ENCODE measurements at places on chromosomes 5 and 9. TPM values are rescaled to one million over a fixed set of nuclear protein-coding genes. Genes with fewer than 3 reads are reported as not detected.

GRCh38 chr9:137685741-137686420 lies 67.1 kb downstream of the EHMT1 start:
- H3K27me3 ChIP-seq, result no peaks in the 10 kb centered on the region
- no peaks in the 10 kb centered on the region for H3K4me1 ChIP-seq
- DNase-seq, result no peak
- H3K36me3 ChIP-seq, result no peaks in the 10 kb centered on the region
- no peak overlapping the region for H3K4me3 ChIP-seq
- no peak overlapping the region for H3K27ac ChIP-seq

- no peak overlapping the region for H3K4me3 ChIP-seq
- no peaks in the 10 kb centered on the region for H3K36me3 ChIP-seq
- no peaks in the 10 kb centered on the region for H3K27me3 ChIP-seq
- H3K27ac ChIP-seq, result no peak overlapping the region
- no peaks in the 10 kb centered on the region for H3K4me1 ChIP-seq
Measured at GRCh38 chr9:121009650-121010049, 40.4 kb downstream of the C5 start.

DNA sequence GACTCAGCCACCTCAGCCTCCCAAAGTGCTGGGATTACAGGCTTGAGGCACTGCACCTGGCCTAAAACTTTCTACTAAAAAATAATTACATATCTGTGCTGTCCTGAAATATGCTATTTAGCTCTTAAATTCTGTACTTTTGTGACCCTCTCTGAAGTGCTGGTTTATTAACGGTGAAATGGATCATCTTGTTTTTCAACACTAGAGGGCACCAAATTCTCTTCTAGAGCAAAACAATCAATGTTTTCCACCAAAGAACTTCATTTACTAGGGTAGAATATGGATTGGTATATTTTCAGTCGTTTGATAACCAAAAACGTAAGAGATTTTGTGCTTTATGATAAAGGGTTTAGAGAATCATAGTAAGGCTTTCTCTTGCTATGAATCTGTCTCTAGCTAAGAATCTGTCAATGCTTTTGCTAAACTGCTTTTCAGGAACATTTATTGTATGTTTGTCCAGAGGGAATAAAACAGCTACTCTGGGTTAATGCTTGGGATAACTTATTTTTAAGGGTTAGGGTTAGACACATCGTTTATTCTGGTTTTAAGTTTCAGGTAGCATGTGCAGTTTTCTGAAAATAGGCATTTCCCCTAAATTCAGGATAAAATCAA lies 63.6 kb downstream of the RNF180 start:
- no peaks in the 10 kb centered on the region for H3K4me1 ChIP-seq
- H3K36me3 ChIP-seq, result peaks cover 10% of the 10 kb centered on the region
- no peak overlapping the region for H3K4me3 ChIP-seq

- no peaks in the 10 kb centered on the region for H3K27me3 ChIP-seq
- no peak overlapping the region for H3K27ac ChIP-seq
- H3K4me3 ChIP-seq, result no peak overlapping the region
- peak; percentile 32 for DNase-seq
- peaks cover 10% of the 10 kb centered on the region for H3K4me1 ChIP-seq
- no peaks in the 10 kb centered on the region for H3K36me3 ChIP-seq
Measured at GRCh38 chr9:113910036-113910639, 34.0 kb downstream of the ZNF618 start.

DNA sequence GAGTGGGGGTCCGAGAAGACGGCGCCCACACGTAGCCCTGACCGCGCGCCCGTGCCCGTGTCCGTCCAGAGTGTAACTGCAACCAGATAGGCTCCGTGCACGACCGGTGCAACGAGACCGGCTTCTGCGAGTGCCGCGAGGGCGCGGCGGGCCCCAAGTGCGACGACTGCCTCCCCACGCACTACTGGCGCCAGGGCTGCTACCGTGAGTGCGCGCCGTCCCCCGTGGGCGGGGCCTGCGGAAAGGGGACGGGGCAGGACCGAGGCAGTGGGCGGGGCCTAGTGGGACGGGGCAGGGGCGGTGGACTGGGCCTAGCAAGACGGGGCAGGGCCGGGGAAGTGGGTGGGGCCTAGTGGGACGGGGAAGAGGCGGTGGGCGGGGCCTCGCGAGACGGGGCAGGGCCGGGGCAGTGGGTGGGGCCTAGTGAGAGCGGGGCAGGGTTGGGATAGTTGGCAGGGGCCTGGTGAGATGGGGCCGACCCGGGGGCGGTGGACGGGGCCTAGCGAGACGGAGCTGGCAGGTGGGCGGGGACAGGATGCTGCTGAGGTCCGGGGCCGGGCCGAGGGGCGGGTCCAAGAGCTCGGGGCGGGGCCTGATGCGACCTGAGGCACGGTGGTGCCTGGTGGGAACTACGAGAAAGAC lies 79.1 kb downstream of the NTNG2 start:
- H3K27ac ChIP-seq, result peak overlapping the region; percentile 66
- H3K4me3 ChIP-seq, result peak overlapping the region; percentile 51
- DNase-seq, result peak; percentile 96
- H3K27me3 ChIP-seq, result no peaks in the 10 kb centered on the region

DNA sequence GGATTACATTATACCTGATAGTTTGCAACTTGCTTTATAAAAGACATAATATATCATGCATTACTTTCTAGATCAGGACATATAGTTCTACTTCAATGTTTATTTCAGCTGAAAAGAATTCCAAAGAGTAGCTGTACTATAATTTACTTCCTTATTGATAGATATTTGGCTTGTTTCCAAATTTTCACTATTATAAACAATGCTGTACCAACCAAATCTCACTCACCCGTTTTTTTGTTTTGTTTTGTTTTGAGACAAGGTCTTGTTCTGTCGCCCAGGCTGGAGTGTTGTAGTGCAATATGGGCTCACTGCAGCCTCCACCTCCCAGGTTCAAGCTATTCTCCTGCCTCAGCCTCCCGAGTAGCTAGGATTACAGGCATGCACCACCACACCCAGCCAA lies 132.7 kb downstream of the GNAQ start:
- DNase-seq, result no peak
- H3K36me3 ChIP-seq, result no peaks in the 10 kb centered on the region
- H3K27ac ChIP-seq, result no peak overlapping the region
- no peak overlapping the region for H3K4me3 ChIP-seq
- H3K27me3 ChIP-seq, result no peaks in the 10 kb centered on the region
- H3K4me1 ChIP-seq, result peaks cover 10% of the 10 kb centered on the region

DNA sequence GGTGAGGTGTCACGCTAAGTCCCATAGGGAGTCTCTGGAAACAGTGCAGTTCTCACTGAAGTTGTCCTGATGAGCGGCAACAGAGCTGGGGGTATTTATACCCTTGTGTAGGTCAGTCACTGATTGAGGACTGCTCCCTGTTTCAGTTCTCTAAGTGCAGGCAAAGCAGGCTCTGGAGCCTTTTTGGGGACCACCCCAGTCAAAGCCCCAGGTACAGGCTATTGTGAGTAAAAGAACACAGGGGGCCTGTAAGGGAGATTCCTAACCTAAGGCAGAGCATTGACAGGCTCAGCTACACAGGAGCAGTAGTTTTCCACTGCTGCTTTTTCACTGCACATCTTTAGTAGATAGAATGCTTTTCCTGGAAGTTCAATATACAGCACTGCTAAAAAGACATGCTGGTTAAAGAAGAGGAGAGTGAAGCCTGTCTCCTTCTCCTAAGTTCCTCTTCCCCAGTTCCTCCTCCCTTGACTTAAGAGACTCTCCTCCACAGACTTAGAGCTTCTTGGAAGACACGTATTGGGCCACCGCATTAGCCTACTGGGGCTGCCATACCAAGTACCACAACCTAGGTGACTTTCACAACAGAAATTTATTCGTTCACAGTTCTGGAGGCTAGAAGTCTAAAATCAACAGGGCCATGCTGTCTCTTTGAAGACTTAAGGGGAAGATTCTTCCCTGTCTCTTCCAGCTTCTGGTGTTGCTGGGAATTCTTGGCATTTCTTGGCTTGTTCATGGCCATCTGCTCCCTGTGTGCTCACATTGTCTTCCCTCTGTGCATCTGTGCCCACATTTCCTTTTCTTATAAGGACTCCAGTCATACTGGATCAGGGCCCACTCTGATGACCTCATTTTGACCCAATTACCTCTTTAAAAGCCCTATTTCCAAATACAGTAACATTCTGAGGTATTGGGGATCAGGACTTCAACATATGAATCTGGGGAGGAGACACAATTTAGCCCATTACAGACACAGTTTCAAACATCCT lies 221.0 kb downstream of the ESM1 start:
- no peaks in the 10 kb centered on the region for H3K4me1 ChIP-seq
- no peak overlapping the region for H3K27ac ChIP-seq
- DNase-seq, result no peak
- no peak overlapping the region for H3K4me3 ChIP-seq

DNA sequence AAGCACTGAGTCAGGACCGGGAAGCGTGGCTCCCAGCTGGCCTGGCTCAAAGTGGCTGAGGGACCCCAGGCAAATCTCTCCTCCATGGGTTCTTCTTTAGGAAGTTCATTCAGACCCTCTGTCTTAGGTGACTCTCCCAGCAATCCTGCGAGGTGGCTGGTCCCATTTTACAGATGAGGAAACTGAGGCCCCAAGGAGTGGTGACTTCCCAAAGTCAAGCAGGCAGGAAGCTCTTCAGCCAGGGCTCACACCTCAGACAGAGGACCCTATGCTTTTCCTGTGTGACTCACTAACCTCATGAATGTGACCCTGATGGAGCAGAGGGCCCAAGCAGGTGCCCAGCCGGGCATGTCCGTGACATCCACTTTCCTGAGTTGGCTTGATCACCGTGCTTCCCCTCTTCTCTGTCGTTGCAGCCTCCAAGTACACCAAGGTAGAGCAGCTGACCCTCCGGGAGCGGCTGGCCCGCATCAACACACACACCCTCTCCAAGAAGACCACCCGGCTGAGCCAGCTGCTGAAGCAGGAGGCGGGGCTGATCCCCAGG lies 36.5 kb downstream of the ARHGEF37 start:
- peaks cover 64% of the 10 kb centered on the region for H3K36me3 ChIP-seq
- DNase-seq, result no peak
- no peaks in the 10 kb centered on the region for H3K27me3 ChIP-seq
- peaks cover 14% of the 10 kb centered on the region for H3K4me1 ChIP-seq

- no peaks in the 10 kb centered on the region for H3K27me3 ChIP-seq
- no peak for DNase-seq
- H3K27ac ChIP-seq, result peak overlapping the region; percentile 29
- peaks cover 16% of the 10 kb centered on the region for H3K4me1 ChIP-seq
- no peaks in the 10 kb centered on the region for H3K36me3 ChIP-seq
- H3K4me3 ChIP-seq, result no peak overlapping the region
Measured at GRCh38 chr5:57816108-57816507, 333.5 kb upstream of the ACTBL2 start.

DNA sequence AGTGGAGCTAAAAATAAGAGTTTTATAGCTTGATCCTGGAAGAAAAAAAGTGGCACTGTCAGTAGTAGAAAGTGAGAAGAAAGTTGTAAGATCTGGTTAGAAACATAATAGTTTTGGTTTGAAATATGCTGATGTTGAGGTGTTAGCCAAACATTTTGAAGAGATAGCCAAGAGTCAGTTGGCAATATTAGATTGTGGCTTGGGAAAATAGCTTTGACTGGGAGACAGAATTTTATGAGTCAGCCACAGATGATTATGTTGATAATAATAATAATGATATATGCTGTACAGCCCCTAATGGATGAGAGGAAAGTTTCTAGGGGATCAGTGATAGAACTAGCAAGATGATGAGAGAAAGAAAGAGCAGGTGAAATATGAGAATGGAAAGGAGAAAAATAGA lies 12.4 kb upstream of the CDH18 start:
- H3K4me1 ChIP-seq, result no peaks in the 10 kb centered on the region
- H3K36me3 ChIP-seq, result no peaks in the 10 kb centered on the region
- H3K27me3 ChIP-seq, result no peaks in the 10 kb centered on the region
- DNase-seq, result no peak
- no peak overlapping the region for H3K27ac ChIP-seq

DNA sequence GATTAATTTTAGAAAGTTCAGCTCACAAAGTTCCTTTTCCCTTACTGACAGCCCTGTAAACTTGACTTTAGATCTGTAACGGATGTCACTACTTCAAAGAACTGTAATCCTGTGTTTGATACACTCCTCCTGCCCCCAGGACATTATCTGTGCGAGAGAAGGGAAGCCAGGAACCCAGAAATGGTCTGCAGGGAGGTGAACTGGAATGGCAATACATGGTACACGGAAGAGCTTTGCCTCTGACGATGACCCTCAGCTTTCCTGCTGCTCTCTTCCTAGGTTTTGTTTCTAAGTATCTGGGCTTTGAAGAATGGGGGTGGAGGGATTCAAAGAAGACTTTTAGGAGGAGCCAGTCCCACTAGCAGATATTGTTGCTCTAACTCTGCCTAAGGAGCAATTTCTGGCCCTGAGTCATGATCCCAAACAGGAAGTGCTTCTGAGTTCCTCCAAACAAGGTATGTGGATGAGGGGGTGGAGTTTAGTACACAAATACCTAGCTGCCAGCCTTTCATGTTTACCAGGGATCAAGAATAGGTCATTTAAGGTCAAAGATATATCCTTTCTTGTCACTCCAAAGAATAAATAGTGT lies 43.4 kb upstream of the TMC1 start:
- H3K4me1 ChIP-seq, result peaks cover 9% of the 10 kb centered on the region
- H3K27ac ChIP-seq, result no peak overlapping the region
- no peaks in the 10 kb centered on the region for H3K36me3 ChIP-seq
- no peak overlapping the region for H3K4me3 ChIP-seq

GRCh38 chr5:148750614-148751013 lies 75.8 kb upstream of the ADRB2 start:
- no peak overlapping the region for H3K4me3 ChIP-seq
- no peak overlapping the region for H3K27ac ChIP-seq
- H3K27me3 ChIP-seq, result no peaks in the 10 kb centered on the region
- no peak for DNase-seq
- no peaks in the 10 kb centered on the region for H3K4me1 ChIP-seq

The IFNA2 gene
- total RNA-seq, result not detected

The HTR1A gene
- total RNA-seq, result not detected

The MED22 gene
- total RNA-seq, result 15.1 TPM

The RAD17 gene
- 9.3 TPM for total RNA-seq

The RNF20 gene
- total RNA-seq, result 22.7 TPM

The QRFP gene
- total RNA-seq, result not detected

The MIGA2 gene
- total RNA-seq, result 40.2 TPM

The SLC46A2 gene
- total RNA-seq, result not detected

The RGS7BP gene
- total RNA-seq, result 3.6 TPM

The FST gene
- 0.70 TPM for total RNA-seq

Data from right atrium auricular region (tissue), 2 donors.